ENCODE measurements at places on chromosomes 7 and 10. TPM values are rescaled to one million over a fixed set of nuclear protein-coding genes. Genes with fewer than 3 reads are reported as not detected.

The TBATA gene
- not detected for total RNA-seq

The TMEM176A gene
- not detected for total RNA-seq

The IRF5 gene
- total RNA-seq, result 2.9 TPM

The HOXA4 gene
- 8.8 TPM for total RNA-seq

The SNCG gene
- 77.7 TPM for total RNA-seq

The GRID2IP gene
- total RNA-seq, result not detected

All from mammary microvascular endothelial cell (primary cell).